ENCODE measurements at places on chromosomes 1 and 21. TPM values are rescaled to one million over a fixed set of nuclear protein-coding genes. Genes with fewer than 3 reads are reported as not detected.

- peak; percentile 31 for DNase-seq
Measured at GRCh38 chr1:17630048-17630830, 90.7 kb downstream of the ARHGEF10L start.

GRCh38 chr1:212613440-212614335, 5.1 kb downstream of the ATF3 start:
- DNase-seq, result peak; percentile 50

DNA sequence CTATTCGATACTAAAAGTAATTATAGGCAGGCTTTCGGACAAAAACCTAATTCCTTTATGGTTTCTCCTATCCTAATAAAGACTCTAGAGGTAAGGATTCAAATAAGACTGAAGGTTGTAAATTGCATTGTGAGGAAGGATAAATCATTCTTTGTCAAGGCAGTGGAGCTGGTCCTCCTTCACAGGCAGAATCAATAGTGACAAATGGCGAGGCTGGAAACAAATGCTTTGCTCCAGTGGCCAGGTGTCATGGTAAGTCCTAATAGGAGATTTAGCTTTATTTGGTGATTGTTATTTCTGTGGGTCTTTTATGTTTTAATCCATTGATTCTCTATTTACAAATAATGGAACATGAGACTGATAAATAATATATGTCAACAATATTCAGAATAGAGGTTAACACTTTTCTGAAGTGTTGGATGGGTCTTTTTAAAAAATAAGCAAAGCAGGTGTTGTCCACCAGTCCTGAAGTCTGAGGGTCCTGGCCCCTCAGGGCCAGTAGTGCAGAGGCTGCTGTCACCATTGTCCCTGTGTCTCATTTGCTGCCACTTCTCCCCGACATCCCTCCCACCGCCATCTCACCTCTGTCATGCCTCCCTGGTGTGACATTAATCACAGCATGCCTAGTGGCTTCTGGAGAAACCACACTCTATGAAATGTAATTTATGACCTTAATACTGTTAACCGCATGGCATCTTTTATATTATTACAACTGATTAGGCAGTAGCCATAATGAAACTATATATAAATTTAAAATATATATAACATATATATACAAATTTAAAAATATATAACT, 120.9 kb upstream of the MAGI3 start:
- DNase-seq, result no peak

DNA sequence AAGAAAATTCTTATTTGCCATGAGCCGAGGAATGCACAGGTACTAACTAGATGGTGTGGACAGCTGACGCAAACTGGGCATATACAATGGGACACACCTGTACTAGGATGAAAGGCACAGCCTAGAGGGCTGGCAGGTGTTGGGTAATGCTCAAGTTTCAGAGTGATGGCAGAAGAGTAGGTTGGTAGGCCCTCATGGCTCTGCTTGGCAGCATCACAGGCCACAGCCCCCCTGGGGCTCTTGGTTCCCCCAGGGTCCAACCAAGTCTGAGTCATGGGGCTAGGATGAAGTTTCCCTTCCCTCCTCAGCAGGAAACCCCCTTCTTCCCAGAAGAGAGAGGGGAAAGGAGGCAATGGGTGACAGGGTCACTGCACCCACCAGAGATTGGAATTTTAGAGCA, 35.2 kb downstream of the SPEN start:
- DNase-seq, result peak; percentile 22

The DIO1 gene
- total RNA-seq, result not detected

The CEPT1 gene
- 55.6 TPM for total RNA-seq

GRCh38 chr1:222048094-222048595, 306.3 kb upstream of the DUSP10 start:
- no peak for DNase-seq
